Naive thymus-derived CD8-positive, alpha-beta T cell (primary cell): ENCODE measurements at places on chromosomes 11 and 22. TPM values are rescaled to one million over a fixed set of nuclear protein-coding genes. Genes with fewer than 3 reads are reported as not detected.

DNA sequence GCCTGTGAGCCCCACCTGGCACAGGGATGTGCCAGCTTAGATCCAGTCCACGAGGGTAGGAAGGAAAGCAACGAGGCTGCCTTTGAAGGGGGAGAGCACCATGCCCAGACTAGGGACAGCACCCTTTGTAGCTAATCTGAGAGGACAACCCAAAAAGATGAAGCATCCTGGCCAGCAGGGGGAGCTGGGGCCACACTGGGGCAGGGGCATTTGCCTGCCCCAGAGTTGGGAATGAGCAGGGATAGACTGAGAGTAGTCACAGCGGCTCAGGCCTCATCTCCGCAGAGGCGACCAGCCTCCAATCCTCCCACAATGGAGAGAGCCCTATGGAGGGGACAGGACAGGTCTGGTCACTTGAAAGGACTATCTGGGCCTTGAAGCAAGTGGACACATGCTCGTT is 16.4 kb downstream of the LMO1 start:
- H3K4me1 ChIP-seq = no peaks in the 10 kb centered on the region
- H3K4me3 ChIP-seq = no peak overlapping the region
- H3K27ac ChIP-seq = no peak overlapping the region
- H3K27me3 ChIP-seq = peaks cover 3% of the 10 kb centered on the region

DNA sequence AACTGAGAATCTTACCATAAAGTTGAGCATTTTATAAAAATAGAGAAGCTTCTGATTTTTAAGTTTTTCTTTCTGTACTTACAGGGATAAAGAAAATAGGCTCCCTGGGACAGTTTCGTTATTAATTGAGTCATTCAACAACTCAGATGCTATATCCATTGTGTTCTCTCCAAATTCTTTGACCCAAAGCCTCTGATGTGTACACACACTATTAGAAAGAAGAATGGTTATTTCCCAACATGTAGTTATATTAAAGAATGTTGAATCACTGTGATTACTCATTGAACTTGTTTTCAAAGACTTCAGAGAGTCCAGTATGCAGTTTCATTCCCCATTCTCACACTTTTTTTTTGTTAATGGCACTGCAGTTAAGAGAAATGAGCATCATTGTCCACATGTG is 734.3 kb upstream of the ARHGAP42 start:
- DNase-seq = no peak
- H3K27ac ChIP-seq = no peak overlapping the region
- no peaks in the 10 kb centered on the region for H3K27me3 ChIP-seq
- H3K4me1 ChIP-seq = no peaks in the 10 kb centered on the region
- no peak overlapping the region for H3K4me3 ChIP-seq
- H3K36me3 ChIP-seq = no peaks in the 10 kb centered on the region

- no peaks in the 10 kb centered on the region for H3K27me3 ChIP-seq
- H3K27ac ChIP-seq = no peak overlapping the region
- H3K36me3 ChIP-seq = peaks cover 15% of the 10 kb centered on the region
- no peaks in the 10 kb centered on the region for H3K4me1 ChIP-seq
- H3K4me3 ChIP-seq = no peak overlapping the region
Measured at GRCh38 chr22:42061041-42061440, 9.6 kb downstream of the NAGA start.

GRCh38 chr22:24592851-24593558 is at the start of gene LRRC75B:
LRRC75B (minus strand) TSS chr22:24593073; CDS start chr22:24593039, 34 bp downstream.
- peaks cover 2% of the 10 kb centered on the region for H3K27me3 ChIP-seq
- H3K4me3 ChIP-seq = peak within 1 kb of the TSS; percentile 79

GRCh38 chr11:47109727-47110246 is 66.9 kb downstream of the ARFGAP2 start:
- no peak overlapping the region for H3K27ac ChIP-seq
- no peak overlapping the region for H3K4me3 ChIP-seq
- no peak for DNase-seq
- H3K36me3 ChIP-seq = no peaks in the 10 kb centered on the region

- H3K4me1 ChIP-seq = peaks cover 1% of the 10 kb centered on the region
- no peak overlapping the region for H3K4me3 ChIP-seq
- peaks cover 7% of the 10 kb centered on the region for H3K27me3 ChIP-seq
- no peaks in the 10 kb centered on the region for H3K36me3 ChIP-seq
Measured at GRCh38 chr22:19215360-19215759, 36.8 kb upstream of the SLC25A1 start.

Gene PTPRJ
- total RNA-seq = 23.7 TPM

Gene LMO2
- 0.47 TPM for total RNA-seq

- no peak for DNase-seq
- H3K27ac ChIP-seq = no peak overlapping the region
- H3K4me1 ChIP-seq = no peaks in the 10 kb centered on the region
- no peaks in the 10 kb centered on the region for H3K27me3 ChIP-seq
- H3K36me3 ChIP-seq = peaks cover 22% of the 10 kb centered on the region
- H3K4me3 ChIP-seq = no peak overlapping the region
Measured at GRCh38 chr22:28714043-28714628, 27.5 kb downstream of the CHEK2 start.

Gene TENM4
- not detected for total RNA-seq

DNA sequence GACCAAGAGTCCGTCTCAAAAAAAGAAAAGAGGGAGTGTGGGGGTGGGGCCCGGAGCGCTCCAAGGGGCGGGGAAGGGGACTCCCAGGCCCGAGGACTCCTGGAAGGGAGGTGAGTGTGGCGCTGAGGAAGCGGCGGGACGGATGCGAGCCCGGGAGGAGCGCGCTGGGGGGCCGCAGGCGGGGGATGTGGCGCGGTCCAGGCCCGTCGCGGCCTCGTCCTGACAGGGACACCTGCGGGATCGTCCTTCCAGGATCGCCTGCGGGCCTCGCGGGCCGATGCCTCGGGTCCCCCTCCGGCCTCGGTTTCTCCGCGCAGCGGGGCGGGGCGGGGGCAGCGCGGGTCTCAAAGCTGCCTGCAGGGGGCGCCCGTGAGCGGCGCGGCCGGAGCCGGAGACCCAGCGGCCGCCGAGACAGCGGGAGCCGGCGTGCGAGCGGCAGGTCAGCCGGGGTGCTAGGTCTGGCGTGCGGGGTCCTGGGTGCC is 3.8 kb upstream of the ADORA2A start:
- peak; percentile 55 for DNase-seq
- H3K36me3 ChIP-seq = no peaks in the 10 kb centered on the region
- H3K4me3 ChIP-seq = peak overlapping the region; percentile 80
- H3K4me1 ChIP-seq = peaks cover 36% of the 10 kb centered on the region

GRCh38 chr22:46469711-46470110 is 67.7 kb downstream of the CELSR1 start:
- H3K27me3 ChIP-seq = no peaks in the 10 kb centered on the region
- H3K4me3 ChIP-seq = no peak overlapping the region
- no peak overlapping the region for H3K27ac ChIP-seq
- no peak for DNase-seq
- no peaks in the 10 kb centered on the region for H3K4me1 ChIP-seq
- H3K36me3 ChIP-seq = no peaks in the 10 kb centered on the region

Gene MMP27
- total RNA-seq = not detected

DNA sequence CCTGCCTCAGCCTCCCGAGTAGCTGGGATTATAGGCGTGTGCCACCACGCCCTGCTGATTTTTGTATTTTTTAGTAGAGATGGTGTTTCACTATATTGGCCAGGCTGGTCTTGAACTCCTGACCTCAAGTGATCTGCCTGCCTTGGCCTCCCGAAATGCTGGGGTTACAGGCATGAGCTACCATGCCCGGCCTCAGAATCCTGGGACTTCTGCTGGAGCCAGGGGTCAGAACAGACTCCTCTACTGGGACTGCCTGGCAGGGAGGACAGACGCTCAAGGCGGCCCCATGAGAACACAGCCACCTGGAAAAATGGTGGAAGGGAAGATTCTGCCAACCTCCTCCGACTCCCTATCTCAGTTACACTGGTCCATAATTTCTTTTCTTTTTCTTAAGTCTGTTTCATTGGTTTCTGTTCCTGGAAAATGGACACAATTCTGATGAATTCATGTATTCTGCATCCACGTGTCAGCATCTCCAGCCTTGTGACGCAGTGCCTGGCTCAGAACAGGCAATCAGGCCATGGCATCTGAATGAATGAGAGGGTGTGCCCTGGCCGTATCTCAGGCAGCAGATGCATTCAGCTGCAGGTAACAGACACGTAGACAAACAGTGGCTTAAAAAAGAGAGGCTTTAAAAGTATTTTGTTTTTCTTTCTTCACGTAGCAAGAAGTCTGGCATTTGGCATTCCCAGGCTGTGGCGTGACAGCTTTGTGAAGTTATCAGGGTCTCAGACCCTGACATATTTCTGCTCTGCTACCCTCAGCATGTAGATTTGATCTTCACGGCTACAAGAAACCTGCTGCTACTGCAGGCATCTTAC is 4.8 kb downstream of the SMIM38 start:
- H3K4me1 ChIP-seq = no peaks in the 10 kb centered on the region
- no peak overlapping the region for H3K4me3 ChIP-seq
- no peaks in the 10 kb centered on the region for H3K27me3 ChIP-seq
- DNase-seq = no peak
- H3K36me3 ChIP-seq = peaks cover 26% of the 10 kb centered on the region

GRCh38 chr11:105838668-105839384 is 183.2 kb downstream of the MSANTD4 start:
- H3K4me1 ChIP-seq = no peaks in the 10 kb centered on the region
- no peak for DNase-seq
- H3K36me3 ChIP-seq = no peaks in the 10 kb centered on the region
- H3K4me3 ChIP-seq = no peak overlapping the region
- H3K27ac ChIP-seq = no peak overlapping the region
- H3K27me3 ChIP-seq = peaks cover 2% of the 10 kb centered on the region

GRCh38 chr11:61955422-61956135 is 5.4 kb downstream of the BEST1 start:
- H3K27me3 ChIP-seq = peaks cover 11% of the 10 kb centered on the region
- peak overlapping the region; percentile 73 for H3K27ac ChIP-seq
- DNase-seq = no peak
- H3K36me3 ChIP-seq = no peaks in the 10 kb centered on the region
- H3K4me1 ChIP-seq = peaks cover 7% of the 10 kb centered on the region
- peak overlapping the region; percentile 64 for H3K4me3 ChIP-seq

Gene NNMT
- total RNA-seq = not detected

Gene SMTN
- 2.2 TPM for total RNA-seq

DNA sequence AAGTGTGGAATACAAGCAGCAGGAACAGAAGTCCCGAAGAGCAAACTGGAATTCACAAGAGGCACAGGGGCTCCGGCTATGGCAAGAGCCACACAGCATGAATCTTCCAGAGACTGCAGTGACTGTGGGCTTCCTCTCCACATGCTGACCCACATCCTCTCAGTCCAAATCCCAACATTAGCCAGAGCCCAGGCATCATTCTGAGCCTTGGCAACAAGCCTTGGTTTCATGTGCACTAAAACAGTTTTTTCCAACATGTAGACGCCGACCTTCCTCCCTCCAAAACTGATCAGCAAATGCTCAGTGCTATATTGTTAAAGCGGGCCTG is 91.7 kb upstream of the CSNK2A3 start:
- no peaks in the 10 kb centered on the region for H3K4me1 ChIP-seq
- H3K36me3 ChIP-seq = no peaks in the 10 kb centered on the region
- H3K27me3 ChIP-seq = peaks cover 14% of the 10 kb centered on the region
- H3K27ac ChIP-seq = no peak overlapping the region

Gene CACNA1I
- total RNA-seq = 14.9 TPM

DNA sequence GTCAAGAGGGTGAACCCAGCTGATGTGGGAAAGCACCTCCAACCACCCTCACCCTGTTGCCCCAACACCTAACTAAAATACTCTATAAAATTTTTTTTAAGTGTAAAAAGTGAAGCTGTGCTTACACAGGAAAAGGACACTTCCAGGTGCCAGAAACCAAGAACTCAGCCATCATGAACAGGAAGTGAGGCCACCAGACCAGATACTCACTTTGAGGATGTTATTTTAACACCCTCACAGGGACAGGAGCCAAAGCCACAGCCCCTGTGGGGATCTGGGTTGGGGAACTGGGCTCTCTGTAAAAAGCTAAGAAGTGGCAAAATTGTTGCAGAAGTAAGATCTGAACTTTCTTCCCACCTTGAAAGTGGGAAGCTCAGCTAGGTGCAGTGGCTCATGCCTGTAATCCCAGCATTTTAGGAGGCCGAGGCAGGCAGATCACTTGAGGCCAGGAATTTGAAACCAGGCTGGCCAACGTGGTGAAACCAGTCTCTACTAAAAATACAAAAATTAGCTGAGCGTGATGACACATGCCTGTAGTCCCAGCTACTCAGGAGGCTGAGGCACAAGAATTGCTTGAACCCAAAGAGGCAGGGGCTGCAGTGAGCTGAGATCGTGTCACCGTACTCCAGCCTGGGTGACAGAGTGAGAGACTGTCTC is 3.8 kb downstream of the RSPH14 start:
- H3K36me3 ChIP-seq = no peaks in the 10 kb centered on the region
- H3K27me3 ChIP-seq = no peaks in the 10 kb centered on the region
- H3K27ac ChIP-seq = peak overlapping the region; percentile 98
- H3K4me1 ChIP-seq = peaks cover 15% of the 10 kb centered on the region

DNA sequence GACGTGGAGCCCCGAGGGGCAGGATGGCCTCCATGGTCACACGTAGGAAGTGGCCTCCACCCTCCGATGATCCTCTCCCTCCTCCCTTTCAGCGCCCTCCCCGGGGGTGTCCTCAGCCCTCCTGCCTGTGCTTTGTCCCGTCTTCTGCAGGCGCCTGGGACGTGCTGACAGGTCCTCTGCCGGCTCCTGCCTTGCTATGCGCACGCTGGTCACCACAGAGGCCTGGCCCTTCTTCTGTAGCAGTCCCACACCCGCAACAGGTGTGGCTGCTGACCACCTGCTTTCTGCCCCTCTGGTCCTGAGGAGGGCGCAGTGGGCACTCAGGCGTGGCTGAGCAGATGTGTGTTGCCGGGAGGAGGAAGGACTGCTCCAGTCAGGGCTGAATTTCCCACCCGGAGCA is 27.7 kb upstream of the PPP6R3 start:
- H3K4me1 ChIP-seq = no peaks in the 10 kb centered on the region
- H3K27me3 ChIP-seq = no peaks in the 10 kb centered on the region
- no peak overlapping the region for H3K4me3 ChIP-seq
- DNase-seq = no peak

DNA sequence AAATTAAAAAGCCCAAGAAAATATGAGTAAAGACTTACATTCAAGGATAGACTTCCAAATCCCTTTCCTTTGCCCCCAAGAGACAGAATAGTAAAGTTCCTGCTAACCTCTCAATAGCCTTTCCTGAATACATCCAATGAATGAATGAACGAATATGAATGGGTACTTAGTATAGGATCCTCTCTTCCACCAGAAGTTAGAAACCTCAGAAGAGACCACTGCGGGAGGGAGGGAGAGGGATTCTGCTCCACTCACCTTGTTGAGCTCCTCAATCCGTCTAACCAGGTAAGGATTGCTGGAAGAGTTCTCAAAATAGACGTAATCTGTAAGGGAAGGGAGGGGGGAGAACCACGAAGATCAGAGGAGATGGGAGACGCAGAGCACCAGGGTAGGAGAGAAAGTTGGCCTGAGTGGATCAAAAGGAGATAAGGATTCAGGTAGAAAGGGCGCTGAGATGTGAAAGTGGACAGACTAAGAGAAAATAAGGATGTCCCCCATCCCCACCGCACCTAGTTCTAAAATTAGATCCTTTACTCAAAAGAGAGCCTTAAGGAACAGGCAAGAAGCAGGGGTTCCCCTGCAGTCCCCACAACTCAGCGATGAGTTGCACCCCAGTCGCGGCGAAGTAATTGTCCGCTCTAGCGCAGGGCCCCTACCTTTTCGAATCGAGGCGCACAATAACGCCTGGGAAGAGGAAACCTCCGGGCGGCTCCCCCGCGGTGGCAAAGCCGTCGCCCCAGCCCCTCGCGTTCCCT is 1.1 kb downstream of the MTA2 start:
- DNase-seq = no peak
- H3K27me3 ChIP-seq = no peaks in the 10 kb centered on the region
- H3K4me1 ChIP-seq = peaks cover 60% of the 10 kb centered on the region
- peak overlapping the region; percentile 97 for H3K27ac ChIP-seq
- peak overlapping the region; percentile 88 for H3K4me3 ChIP-seq
- no peaks in the 10 kb centered on the region for H3K36me3 ChIP-seq

Gene CHRM1
- total RNA-seq = not detected

Gene SLC22A9
- total RNA-seq = not detected

- peaks cover 12% of the 10 kb centered on the region for H3K4me1 ChIP-seq
Measured at GRCh38 chr11:75582895-75583717, 21.1 kb downstream of the SERPINH1 start.

Gene CREB3L1
- total RNA-seq = not detected
